ENCODE measurements at places on chromosomes 16 and 17. TPM values are rescaled to one million over a fixed set of nuclear protein-coding genes. Genes with fewer than 3 reads are reported as not detected.

NOTUM gene
- 0.32 TPM for total RNA-seq

GUCY2D gene
- not detected for total RNA-seq

MPO gene
- total RNA-seq = not detected

ABCC12 gene
- total RNA-seq = 0.09 TPM

DPEP1 gene
- total RNA-seq = 0.73 TPM

AGRP gene
- total RNA-seq = not detected

CHD9NB gene
- total RNA-seq = 1.6 TPM

LSM12 gene
- 53.9 TPM for total RNA-seq

Data from A549 treated with RU486 at 1 μM for 4 hours (cell line).